ENCODE measurements at places on chromosomes 2 and 18. TPM values are rescaled to one million over a fixed set of nuclear protein-coding genes. Genes with fewer than 3 reads are reported as not detected.

Gene CAVIN2
- 21.0 TPM for total RNA-seq

Gene EPG5
- 79.1 TPM for total RNA-seq

Gene TMEM200C
- under 0.01 TPM for total RNA-seq

Gene PLA2R1
- 14.1 TPM for total RNA-seq

Gene NLRC4
- total RNA-seq: not detected
